ENCODE measurements at places on chromosomes 4 and X. TPM values are rescaled to one million over a fixed set of nuclear protein-coding genes. Genes with fewer than 3 reads are reported as not detected.

Gene JADE3
- 6.7 TPM for total RNA-seq

Gene RASSF6
- total RNA-seq: 3.9 TPM

Gene CXorf65
- total RNA-seq: not detected

Gene TMEM271
- not detected for total RNA-seq

Gene MAPK10
- total RNA-seq: 2.2 TPM

Gene PTPN13
- 64.1 TPM for total RNA-seq

Gene CXCL8
- total RNA-seq: 3.2 TPM

Gene TRIM75
- total RNA-seq: not detected

Gene PDCL2
- 0.24 TPM for total RNA-seq

Gene LRBA
- total RNA-seq: 67.0 TPM

Gene OTC
- total RNA-seq: not detected

Gene COL4A6
- 26.9 TPM for total RNA-seq

Gene DACH2
- 0.21 TPM for total RNA-seq

Gene LDOC1
- total RNA-seq: 0.72 TPM

Gene ARHGAP4
- total RNA-seq: 6.7 TPM

Gene INTS6L
- 5.5 TPM for total RNA-seq

Gene BST1
- total RNA-seq: not detected

Gene NDST4
- total RNA-seq: not detected

Gene NAA11
- not detected for total RNA-seq

Gene PYURF
- total RNA-seq: 58.1 TPM

Gene HSD17B13
- not detected for total RNA-seq

Gene SPON2
- 7.7 TPM for total RNA-seq

Gene HSFX2
- total RNA-seq: 0.72 TPM

Gene SASH3
- total RNA-seq: not detected

Gene WAS
- total RNA-seq: not detected

Gene TLL1
- 3.6 TPM for total RNA-seq

Gene AMBN
- total RNA-seq: not detected

Gene AGA
- total RNA-seq: 50.1 TPM

Gene SSX4
- total RNA-seq: not detected

Gene P2RY10
- not detected for total RNA-seq

Gene BEX1
- not detected for total RNA-seq
